ENCODE measurements at places on chromosomes 12 and 14. TPM values are rescaled to one million over a fixed set of nuclear protein-coding genes. Genes with fewer than 3 reads are reported as not detected.

Gene CCDC177
- not detected for total RNA-seq

Gene KRT2
- not detected for total RNA-seq

Gene TPH2
- total RNA-seq = not detected

Gene ACOT6
- 0.29 TPM for total RNA-seq

Gene PAN2
- total RNA-seq = 11.8 TPM

Gene LMO3
- not detected for total RNA-seq

Gene STYK1
- total RNA-seq = 12.3 TPM

Gene ITGB7
- total RNA-seq = under 0.01 TPM

Data from vein endothelial cell (primary cell).